PC-9 (cell line): ENCODE measurements at places on chromosomes 5 and 9. TPM values are rescaled to one million over a fixed set of nuclear protein-coding genes. Genes with fewer than 3 reads are reported as not detected.

Gene GLRA1
- total RNA-seq = not detected in 2 replicates

Gene SLC6A19
- total RNA-seq = not detected in 2 replicates

Gene CCL28
- total RNA-seq = 2.2 and 4.3 TPM in 2 replicates

Gene ALDH1A1
- total RNA-seq = 2.3 and 3.7 TPM in 2 replicates

Gene ARHGEF37
- 5.5 and 8.6 TPM in 2 replicates for total RNA-seq
